ENCODE measurements at places on chromosomes 13 and 19. TPM values are rescaled to one million over a fixed set of nuclear protein-coding genes. Genes with fewer than 3 reads are reported as not detected.

The SHD gene
- 10.1 TPM for total RNA-seq

The ACOD1 gene
- total RNA-seq, result not detected

The TUBA3C gene
- total RNA-seq, result not detected

The ZNF30 gene
- total RNA-seq, result 9.0 TPM

The HNRNPA1L2 gene
- 15.5 TPM for total RNA-seq

The CGB5 gene
- total RNA-seq, result not detected

The ZNF8 gene
- total RNA-seq, result 14.1 TPM

The FCER2 gene
- 0.46 TPM for total RNA-seq

All from diencephalon (tissue), 1 donor.